ENCODE measurements at places on chromosomes 3 and 15.

DNA sequence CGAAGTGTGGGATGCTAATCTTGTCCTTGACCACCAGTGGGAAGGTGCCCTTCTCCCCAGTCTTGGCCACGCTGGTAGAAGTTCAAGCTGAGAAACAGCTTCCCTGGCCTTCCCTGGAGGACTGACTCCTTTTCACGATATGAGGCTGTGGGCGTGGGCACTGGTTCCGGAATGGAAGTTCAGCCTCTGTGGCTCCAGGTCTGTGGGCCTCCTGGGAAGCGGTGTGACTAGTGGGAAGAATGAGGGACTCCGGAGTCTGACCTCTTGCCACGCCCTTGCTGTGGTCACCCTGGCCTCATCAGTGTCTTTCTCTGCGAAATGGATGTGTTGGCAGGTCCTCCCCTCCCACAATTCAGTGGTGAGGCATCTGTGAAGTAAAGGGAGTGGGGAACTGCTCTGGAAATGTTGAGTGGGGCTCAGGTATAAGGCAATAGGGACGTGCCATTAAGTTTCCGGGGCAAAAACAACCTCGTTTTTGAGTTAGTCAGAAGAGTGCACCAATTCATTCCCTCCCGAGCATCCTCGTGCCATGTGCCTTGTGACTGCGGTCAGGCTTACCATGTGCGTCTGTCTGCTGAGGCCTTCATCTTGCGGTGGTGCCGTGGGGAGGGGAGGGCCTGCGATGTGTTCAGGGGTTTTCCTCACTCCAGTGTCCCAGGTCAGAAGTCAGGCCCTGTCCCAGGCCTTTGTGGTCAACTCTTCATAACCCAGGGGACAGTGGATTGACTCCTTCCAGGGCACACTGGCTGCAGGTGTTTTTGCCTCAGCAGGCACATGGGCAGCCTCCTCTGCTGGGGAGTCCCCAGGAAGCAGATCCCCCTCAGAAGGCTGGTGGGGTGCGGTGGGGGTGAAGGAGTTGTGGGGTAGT is 11.8 kb upstream of the SEC13 start:
- DNase-seq = no peak

GRCh38 chr15:101411581-101411980 is 77.9 kb downstream of the PCSK6 start:
- no peak for DNase-seq

GRCh38 chr15:77852241-77853007 is 219.7 kb upstream of the LINGO1 start:
- no peak for DNase-seq

GRCh38 chr3:46369151-46369550 is 1.6 kb upstream of the CCR5 start:
- DNase-seq = no peak

GRCh38 chr15:25170113-25170731 is 215.4 kb downstream of the SNRPN start:
- DNase-seq = no peak

GRCh38 chr15:36814105-36814504 is 234.7 kb downstream of the CDIN1 start:
- DNase-seq = no peak

DNA sequence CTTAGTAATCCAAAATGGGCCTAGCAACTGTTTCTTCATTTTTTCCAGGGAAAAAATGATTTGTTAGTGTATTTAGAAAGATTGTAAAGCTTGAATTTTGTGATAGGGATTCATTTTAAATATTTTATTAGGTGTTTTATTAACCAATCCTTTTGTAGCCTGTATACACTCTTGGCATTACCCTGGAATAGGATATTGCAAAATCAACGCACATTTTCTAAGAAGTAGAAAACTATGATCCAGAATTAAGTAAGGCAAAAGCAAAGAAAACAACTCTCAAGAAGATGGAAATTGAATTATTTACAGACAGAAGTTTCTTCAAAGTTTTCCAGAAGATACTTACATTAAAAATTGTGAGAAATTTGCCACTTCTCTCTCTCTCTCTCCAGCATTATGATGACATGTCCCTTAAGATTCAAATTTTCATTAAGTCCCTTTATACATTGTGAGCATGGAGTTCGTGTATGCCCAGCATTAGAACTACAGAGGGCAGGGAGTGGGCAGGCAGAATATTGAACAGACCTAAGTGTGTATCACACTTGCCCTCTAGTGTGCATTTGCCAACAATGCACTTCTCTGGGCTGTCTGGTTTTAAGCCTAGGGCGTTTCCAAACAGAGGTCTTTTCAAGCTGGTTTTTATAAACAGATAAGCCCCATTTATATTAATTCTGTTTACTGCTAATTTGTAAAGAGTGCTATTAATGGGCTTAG is 28.5 kb upstream of the CMSS1 start:
- no peak for DNase-seq

DNA sequence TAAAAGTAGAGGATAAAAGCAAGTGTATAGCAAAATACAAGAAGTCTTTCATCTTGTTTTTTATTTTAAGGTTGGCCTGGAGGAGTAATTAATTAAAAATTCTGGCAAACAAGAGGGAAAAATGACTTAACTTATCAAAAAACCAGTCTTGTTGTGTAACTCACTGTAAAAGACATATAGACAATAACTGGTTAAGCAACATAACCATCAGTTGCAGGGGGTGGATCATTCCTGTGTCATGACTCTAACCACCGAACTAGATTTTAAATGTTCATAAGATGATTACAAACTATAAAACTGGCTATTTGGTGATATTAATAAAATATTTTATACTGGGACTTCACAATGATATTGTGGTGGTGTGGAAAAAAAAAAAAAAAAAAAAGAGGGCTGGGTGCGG is 130.6 kb downstream of the STAG1 start:
- no peak for DNase-seq

- DNase-seq = no peak
Observed at GRCh38 chr3:69370901-69371301, 15.0 kb downstream of the FRMD4B start.

DNA sequence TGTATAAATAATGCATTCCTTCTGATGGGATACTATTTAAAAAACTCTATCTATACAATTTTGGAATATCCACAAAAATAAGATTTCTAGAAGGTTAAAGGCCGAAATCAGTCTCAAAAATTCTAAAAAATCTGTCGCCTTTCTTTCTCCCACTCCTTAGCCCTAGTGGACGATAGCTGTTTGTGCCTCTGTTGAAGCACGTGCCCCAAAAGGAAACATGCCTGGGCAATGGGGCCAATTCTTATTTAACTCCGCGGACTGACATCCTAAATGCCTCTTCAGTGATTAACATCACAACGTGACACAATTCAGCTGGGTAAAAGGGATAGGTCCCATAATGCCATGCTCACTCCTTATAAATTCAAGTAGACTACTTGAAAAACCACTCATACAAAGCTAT is 65.1 kb downstream of the GAP43 start:
- no peak for DNase-seq

- DNase-seq = peak; percentile 62
Observed at GRCh38 chr15:78103406-78104118, 11.2 kb downstream of the SH2D7 start.

DNA sequence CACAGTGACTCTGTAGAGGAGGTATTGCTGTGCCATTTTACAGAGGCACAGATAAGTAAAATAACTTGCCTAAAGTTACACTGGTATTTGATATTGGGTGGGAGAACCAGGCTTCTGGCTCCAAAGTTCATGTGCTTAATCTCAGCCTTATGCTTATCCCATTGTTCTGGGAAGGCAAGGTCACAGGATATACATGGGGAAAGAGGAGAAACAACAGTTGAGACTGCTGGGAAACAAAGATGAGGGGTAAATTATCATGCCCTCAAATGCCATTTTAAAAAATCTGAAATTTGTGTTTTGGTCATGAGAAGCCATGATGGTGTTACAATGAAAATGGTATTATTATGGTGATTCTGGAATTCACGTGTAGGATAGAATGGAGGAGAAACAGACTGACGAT is 54.4 kb downstream of the EOMES start:
- DNase-seq = no peak

- DNase-seq = no peak
Observed at GRCh38 chr3:145752576-145752975, 408.4 kb downstream of the PLOD2 start.

GRCh38 chr3:166783206-166783605 is 596.9 kb downstream of the ZBBX start:
- DNase-seq = no peak

DNA sequence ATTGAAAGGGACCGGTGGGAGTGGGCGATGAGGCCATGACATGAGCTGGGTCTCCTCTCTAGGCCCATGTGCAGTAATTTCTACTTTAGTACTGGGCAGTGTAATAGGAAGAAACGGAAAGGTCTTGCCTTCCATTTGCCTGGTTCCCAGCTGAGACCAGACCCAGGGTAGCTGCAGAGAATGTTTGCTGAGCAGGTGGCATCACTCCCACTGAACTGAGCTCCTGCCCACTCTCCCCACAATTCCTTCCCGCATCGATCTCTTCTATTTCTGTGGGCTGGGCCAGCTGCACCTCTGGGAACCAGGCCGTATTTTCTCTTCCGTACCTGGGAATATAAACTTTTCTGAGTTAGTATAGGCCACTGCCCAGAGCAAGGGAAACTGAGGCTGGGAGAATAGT is 15.8 kb downstream of the ESYT3 start:
- no peak for DNase-seq

DNA sequence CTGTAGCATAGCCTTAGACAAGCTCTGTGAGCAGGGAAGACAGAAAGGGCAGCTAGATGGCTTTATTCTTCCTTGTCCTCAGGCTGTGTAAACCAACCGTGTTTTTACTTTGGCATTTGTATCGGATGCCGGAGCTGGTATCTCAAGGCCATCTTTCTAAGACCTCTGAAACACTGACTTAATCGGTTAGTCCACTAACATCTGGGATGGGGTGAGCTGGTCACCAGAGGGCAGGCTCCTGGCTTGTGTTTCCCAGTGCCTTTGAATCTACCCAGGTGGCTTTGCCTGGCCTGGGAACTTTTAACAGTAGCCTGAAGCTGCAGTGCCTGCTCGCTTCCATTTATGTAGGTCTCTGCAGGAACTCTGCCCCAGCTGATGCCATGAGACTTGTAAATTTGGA is 252.7 kb downstream of the NR1D2 start:
- no peak for DNase-seq

GRCh38 chr3:60575718-60576272 is 675.5 kb downstream of the FHIT start:
- no peak for DNase-seq

DNA sequence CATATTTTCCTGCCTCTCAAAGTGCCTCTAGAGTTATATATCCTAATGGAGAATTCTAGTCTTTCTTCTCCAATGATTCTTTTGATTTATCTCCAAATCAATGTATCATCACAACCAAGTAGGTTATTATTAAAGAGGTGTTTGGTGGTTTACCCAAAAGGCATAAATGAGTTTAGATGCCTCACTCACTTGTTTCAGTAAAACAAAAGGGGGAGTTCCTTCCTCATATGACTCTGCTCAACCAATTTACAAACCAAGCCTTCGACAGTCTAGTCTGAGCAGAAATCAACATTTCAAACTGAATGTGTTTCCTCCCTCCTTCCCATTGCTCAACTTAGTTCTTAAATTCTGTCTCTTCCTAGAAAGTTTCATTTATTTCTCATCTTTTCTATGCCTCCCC is 116.5 kb downstream of the TNIK start:
- no peak for DNase-seq

DNA sequence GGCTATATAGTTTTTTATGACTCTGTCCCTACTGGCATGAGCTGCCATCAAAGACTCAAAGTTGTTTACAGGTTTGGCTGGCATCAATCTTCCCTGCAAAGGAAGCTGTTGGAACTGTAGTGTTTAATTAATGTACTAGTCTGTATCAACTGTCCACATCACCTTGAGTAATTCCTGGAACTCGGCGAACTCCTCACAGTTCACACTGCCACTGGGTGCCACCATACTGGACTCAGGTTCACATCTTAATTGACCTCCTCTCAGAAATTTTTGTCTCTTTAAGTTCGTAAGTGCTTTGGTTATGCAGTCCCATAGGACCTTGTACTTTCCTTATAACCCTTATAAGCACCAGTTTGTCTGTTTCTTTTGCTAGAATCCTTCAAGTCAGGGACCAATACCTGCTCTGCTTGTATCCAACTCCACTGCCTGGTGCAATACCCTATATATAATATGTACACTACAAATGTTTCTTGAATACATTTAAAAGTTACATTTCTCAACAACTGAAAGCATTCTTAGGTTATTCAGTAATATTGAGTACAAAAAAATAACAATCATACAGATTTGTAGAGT is 3.2 kb downstream of the HIGD1A start:
- DNase-seq = no peak

DNA sequence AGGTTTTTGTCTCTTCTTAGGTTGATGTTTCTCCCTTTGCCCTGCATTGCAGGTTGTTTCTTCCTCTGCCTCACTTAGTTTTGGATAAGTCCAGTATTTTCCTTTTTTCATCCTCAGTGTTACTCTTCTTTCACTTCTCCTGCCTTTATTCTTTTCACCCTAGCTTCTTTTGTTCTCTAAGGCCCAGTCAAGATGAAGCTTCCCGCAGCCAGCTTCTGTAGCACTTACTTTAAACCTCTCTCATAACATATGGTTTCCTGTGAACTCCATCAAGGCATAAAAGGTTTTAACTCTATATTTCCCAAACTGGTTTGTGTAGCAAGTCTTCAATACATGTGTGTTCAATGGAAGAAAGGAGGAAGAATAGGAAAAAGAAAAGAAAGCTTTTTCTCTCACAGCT is 54.1 kb downstream of the TP63 start:
- DNase-seq = no peak

DNA sequence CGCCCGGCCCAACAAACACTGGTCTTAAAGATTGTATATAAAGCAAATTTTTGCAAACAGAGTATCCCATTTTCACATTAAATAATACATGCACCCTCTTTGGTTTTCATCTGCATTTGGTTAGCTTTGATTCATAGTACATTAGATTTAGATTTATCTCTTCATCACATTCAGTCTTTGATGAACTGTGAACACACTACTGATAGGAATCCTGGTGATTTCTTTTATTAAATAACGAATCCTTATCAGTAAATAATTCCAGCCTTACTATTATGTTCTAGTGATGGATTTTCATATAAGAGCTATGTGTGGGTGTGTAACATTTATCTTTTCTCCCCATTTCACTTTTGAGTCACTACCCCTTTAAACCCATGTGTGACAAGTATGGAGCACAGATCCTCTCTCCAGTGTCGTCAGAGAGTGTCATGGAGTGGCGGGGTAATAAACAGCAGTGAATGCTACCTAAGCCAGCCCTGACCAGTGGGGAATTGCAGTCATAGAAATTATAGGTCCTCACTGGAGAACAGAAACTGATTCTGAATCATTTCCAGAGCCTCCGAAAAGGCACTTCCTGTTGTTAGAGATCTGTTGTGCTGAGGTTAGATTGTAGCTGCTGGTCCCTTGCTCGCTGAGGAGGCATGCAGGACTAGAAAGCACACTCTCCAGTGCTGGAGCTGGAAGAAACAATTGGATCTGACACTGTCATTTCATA is 22.0 kb downstream of the SLC7A14 start:
- DNase-seq = no peak

GRCh38 chr3:54376939-54377578 is 254.7 kb downstream of the CACNA2D3 start:
- DNase-seq = no peak

GRCh38 chr3:188978421-188979171 is 193.2 kb upstream of the TPRG1 start:
- DNase-seq = no peak

All from CD4-positive, alpha-beta T cell treated with Interleukin-17A for 4 hours (primary cell).